ENCODE measurements at places on chromosomes 11 and 22. TPM values are rescaled to one million over a fixed set of nuclear protein-coding genes. Genes with fewer than 3 reads are reported as not detected.

DNA sequence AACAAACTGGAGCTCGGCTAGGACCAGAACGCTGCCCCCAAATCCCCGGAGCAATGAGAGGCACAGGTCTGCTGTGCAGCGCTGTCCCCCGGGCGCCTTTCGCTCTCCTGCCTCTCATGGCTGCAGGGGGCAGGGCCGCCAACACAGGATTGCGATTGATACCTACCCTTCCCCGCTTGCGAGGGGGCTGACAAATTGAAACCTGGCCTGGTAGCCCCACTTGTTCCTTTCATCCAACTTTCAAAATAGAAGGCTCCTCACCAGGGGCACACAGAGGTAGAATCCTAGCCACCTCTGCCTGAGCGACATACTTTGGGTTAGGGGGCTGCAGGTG is 642 bp upstream of the CASTOR1 start:
- DNase-seq: no peak

DNA sequence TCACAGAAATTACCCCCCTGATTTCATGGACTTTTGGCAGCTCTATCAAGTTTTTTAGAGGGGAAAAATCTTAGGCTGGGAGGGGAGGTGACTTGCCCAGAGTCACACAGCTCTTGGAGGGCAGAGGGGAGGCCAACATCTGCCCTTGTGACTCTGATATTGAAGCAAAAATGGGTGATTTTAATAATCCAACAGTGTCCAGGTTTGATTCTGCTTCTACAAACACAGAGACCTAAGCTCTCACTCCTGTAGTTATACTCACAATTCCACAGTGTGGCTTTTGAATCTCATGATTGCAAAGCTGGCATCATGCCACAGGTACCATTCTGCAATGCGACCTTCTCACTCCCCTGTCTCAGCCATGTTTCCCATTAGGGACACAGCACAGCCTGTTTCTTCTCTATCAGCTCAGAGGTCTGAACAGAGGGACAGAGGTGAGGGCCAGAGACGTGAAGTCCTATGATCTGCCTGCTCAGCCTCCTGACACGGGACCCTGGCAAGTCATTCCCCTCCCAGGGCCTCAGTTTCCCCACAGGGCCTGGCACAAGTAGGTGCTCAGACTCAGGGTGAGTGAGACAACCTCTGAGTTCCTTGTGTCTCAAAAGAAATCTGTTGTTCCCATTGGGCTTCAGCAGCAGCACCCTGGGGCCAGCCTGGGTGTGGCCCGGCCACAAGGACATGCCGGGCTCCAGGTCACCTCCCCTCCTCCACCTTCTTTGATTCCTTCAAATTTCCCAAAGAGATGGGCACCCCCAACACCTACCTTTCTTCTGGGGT is 766 bp downstream of the APOL2 start:
- no peak for DNase-seq

DNA sequence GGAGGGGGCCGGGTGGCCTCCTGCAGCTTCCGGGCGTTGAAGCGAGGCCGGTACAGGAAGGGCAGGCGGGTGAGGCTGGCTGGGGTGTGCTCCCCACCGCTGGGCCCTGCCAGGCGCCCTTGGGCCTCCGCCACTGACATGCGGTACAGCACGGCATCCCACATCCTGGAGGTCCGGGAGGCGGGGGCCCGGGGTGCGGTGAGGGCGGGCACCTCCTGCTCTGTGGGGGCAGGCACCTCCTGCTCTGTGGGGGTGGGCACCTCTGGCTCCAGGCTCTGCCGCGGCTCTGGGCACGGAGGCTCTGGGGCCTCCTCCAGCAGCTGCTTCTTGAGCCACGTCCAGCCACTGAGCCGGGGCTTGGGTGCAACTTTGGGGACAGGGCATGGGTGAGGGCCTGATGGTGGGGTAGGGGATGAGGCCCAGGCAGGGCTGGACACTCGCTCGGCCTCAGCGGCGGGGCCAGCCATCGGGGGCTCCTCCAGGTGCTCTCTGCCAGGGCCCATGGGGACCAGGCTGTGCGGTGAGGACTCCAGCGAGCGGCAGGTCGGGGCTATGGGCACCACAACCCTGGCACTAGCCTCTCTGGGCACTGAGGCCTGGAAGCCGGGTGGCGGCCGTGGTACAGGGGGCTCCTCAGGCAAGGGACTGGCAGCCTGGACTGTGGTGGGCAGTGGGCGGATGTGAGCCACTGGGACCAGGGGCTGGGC is 2.3 kb downstream of the PRR33 start:
- DNase-seq: peak; percentile 71

DNA sequence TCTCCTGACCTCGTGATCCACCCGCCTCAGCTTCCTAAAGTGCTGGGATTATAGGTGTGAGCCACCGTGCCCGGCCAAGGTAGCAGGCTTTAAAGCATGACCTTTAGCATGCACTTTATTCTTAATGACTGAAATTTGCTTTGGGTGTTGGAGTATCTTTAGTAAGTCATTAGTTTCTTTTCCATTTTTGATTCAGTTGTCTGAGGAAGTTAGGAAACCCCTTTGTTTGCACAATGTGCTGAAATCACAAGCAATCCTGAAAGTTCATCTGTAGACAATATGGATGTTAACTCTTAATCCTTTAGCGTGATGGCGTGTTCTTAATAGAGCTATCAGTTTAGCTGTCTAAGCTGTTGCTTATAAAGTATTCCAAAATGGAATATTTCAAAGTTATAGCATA is 16.8 kb downstream of the SDHD start:
- DNase-seq: no peak

DNA sequence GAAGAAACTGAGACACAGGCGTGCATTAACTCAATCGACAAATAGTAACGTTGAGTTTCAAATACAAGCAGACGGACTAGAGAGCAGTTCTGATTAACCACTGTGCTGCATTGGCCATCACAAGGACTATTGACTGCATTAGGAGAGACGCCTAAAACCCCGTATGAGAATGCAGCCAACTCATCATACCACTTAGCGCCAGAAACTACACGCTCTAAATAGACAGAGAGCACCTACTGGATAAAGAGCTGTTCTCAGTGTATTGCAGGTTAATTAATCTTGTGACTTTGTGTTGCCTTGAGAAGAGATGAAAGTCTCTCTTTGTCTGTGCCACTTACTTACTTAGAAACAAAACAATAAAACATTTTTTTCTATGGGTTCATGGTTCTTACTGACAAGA is 484.0 kb downstream of the OPCML start:
- DNase-seq: no peak

DNA sequence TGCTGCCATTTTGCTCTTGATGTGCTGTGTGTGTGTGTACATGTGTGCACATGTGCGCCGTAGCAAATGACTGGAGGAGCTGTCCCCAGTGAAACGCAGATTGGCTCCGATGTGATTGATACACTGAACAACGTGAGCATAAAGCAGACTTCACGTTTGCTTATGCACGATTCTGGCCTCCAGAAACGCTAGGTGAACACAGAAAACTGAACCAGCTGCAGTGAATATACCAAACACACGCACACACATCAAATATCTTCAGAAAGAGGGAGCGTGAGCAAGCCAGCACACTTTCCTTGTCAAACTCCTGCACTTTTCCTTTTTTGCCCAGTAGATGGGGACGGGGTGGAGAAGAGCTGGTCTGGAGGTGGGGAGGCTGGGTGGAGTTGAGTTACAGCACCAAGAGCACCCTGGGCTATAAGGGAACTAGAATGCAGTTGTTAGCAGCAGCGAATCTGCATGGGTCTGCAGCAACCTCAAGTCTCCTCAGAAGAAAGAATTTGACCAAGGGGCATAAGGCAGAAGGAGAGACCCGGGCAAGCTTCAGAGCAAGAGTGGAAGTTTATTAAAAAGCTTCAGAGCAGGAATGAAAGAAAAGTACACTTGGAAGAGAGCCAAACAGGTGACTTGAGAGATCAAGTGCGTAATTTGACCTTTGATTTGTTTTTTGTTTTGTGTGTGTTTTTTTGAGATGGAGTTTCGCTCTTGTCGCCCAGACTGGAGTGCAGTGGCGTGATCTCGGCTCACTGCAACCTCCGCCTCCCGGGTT is 77.8 kb upstream of the CADM1 start:
- DNase-seq: no peak

DNA sequence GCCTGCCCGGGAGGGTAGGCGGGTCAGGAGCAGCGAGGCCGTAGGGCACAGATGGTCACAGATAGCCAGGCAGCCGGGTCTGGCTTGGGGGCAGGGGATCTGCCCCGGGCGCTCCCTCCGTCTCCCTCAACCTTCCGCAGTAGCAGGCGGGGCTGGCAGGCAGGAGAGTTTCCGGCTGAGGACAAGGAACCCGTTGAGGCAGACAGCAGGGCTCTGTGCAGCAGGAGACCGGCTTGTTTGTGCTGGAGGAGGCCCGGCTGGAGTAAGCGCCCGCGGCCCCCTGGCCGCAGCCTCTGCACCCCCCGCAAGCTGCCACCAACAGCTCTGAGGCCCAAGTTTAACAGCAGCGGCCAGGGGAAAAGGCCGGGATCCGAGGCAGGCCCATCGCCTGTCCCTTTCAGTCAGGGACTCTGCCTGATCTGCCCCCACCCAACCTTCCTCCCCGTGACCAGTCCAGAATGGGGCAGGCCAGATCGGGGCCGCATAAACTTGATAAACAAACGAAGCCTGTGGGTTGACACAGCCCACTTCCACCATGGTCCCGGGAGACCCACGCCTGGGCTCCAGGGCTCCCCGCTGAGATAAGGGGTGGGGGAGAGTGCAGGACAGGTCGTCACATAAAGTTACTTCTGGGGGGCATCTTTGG is 13.6 kb downstream of the SCARF2 start:
- DNase-seq: peak; percentile 60

DNA sequence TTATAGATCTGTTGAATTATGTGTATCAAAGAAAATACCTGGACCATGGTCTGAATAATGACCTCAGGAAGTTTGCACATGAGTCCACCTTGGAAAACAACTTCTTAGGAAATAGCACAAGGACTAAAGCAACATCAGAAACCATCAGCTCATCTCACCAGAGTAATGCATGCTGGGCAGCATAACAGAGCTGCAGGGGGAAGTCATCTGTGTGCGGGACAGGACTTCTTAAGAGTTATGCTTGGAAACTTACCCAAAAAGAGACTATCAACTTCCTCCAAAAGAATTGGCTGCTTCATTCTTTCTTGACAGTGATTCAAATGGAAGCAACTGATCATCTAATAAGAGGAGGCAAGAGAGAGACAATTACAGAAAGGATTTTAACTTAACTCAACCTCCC is 2.5 kb downstream of the OR56B4 start:
- DNase-seq: no peak

GRCh38 chr11:12944889-12945288 is 64.2 kb upstream of the RASSF10 start:
- no peak for DNase-seq

- DNase-seq: peak; percentile 91
These were observed 14.7 kb downstream of the MPEG1 start for GRCh38 chr11:59197991-59198390.

GRCh38 chr11:86214710-86215109 is 29.8 kb upstream of the EED start:
- DNase-seq: no peak

- no peak for DNase-seq
These were observed 13.6 kb upstream of the SLC25A18 start for GRCh38 chr22:17549655-17550054.

DNA sequence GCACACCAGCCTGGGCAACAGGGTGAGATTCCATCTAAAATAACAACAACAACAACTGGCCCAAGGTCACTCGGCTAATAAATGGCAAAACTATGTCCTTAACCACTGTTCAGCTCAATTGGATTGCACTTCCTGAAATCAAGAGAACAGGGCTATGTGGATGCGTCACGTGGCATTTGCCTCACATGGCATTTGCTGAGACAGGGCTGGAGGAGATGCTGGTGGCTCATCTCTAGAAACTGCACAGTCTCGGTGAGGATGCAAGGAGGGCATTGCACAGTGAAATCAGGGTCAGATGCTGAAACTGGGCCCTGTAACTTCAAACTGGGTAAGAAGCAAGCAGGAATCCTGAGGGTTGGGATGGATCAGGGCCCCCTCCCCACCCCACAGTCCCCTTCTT is 171.9 kb downstream of the BUD13 start:
- no peak for DNase-seq

- no peak for DNase-seq
These were observed 217.1 kb downstream of the BLID start for GRCh38 chr11:121898903-121899302.

DNA sequence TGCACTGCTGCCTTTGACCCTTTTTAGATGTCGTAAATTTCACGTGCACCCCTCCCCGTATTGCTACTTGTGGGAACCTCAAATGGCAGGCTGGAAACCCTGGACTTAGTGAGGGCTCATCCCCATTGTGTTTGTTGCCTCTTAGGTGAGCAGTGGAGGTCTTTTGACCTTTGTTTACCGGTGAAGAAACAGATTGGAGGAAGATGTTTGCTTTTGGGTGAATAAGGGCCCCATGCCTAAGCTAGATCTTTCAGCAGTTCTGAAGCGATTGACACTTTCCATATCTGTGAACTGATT is 782 bp downstream of the SMARCB1 start:
- no peak for DNase-seq

DNA sequence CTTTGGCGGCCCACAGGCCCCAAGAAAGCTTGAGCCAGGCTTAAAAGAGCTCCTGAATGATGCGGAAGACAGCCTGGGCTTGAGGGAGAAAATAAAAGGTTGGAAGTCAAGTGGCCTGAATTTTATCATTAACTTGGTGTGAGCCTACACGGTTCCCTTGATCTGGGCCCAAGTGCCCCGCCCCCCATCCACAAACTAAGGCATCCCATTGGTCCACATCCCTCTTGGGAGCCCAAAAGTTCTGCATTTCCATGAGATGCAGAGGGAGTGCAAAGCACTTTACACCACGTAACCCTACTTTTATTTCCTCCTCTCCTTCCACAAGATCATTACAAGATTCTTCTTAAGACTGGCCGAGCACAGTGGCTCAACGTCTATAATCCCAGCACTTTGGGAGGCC is 22.2 kb downstream of the LARGE1 start:
- DNase-seq: no peak

GRCh38 chr11:10878408-10879214 is 20.8 kb upstream of the ZBED5 start:
- no peak for DNase-seq

- no peak for DNase-seq
These were observed 86.6 kb upstream of the GRIK4 start for GRCh38 chr11:120424970-120425332.

DNA sequence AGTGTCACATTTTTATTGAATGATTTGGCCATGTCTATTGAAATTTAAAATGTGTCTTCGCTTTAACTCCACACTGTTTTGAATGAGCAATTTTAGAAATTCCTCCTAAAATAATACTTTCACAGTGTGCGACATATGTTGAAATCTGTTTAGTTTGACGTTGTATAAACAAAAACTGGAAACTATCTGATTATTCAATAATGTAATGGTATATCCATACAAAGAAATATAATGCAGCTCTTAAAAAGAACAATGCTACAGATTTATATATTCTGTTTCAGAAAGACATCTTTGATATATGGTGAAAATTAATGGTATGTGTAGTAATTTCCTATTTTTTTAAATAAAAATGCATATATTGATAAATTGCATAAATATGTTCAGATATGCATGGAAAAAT is 268.7 kb upstream of the SORL1-AS1 start:
- no peak for DNase-seq

- no peak for DNase-seq
These were observed 3.9 kb upstream of the SCN2B start for GRCh38 chr11:118180300-118180703.

Gene SCGB2A2
- not detected for total RNA-seq

Gene GGTLC2
- 6.5 TPM for total RNA-seq

Gene MCHR1
- not detected for total RNA-seq

Gene TENM4
- 4.3 TPM for total RNA-seq

Gene CARD16
- total RNA-seq: 74.0 TPM

Gene PPP1R14B
- 76.5 TPM for total RNA-seq

Gene HEPHL1
- not detected for total RNA-seq

Gene MYBPC3
- 0.96 TPM for total RNA-seq

Gene USP2
- total RNA-seq: 3.0 TPM
